Hippocampal formation (tissue), 2 donors: ENCODE measurements at places on chromosomes 3 and 15.

DNA sequence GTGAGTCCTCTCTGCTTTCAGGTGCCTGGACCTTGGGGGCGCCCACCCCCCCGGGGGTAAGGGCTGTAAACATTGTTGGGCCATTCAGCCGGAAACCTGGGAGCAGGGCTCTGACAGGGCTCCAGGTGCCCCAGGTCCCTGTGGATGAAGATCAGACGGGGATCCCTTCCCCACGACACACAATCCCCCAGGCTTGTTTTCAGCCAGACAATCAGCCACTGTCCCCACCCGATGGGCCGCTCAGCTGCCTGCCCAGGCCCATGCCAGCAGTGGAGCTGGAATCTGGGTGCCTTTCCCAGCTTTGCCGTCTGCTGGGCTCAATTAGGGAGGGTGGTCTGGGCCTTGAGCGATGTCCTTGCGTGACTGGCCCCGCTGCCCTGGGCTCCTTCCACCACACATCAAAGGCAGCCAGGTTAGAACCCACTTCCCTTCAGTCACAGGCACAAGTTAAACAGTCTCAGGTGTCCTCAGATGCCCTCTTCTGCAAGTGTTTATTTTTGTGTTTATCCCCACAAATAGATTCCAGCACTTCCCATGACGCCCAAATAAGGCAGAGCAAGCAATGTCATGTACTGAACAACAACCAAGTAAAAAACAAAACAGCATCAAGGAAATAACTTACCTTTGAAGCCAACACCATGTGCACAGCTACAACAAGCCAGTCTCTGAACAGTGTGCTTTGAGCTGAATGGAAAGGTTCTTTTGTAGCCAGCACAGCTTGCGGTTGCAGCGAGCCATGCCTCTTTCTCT, 77.0 kb upstream of the ALDH1A3 start:
- no peak for DNase-seq

DNA sequence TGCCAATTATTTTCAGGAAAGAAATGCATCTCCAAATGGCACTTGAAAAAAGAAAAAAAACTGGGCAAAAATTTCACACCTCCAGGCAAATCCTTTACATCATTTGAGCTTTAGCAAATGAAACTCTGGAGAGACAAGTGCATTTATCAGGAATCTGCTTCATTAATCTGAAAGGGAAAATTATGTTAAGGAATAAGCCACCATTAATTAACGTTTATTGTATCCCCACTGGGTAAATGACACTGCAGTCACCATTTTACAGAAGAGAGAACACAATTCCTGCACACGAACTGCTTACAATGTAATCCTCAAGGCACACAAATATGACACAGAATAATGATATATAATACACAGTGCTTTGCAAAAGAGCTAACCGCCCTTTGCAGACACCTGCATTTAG, 217.3 kb downstream of the OSBPL10 start:
- DNase-seq, result no peak

DNA sequence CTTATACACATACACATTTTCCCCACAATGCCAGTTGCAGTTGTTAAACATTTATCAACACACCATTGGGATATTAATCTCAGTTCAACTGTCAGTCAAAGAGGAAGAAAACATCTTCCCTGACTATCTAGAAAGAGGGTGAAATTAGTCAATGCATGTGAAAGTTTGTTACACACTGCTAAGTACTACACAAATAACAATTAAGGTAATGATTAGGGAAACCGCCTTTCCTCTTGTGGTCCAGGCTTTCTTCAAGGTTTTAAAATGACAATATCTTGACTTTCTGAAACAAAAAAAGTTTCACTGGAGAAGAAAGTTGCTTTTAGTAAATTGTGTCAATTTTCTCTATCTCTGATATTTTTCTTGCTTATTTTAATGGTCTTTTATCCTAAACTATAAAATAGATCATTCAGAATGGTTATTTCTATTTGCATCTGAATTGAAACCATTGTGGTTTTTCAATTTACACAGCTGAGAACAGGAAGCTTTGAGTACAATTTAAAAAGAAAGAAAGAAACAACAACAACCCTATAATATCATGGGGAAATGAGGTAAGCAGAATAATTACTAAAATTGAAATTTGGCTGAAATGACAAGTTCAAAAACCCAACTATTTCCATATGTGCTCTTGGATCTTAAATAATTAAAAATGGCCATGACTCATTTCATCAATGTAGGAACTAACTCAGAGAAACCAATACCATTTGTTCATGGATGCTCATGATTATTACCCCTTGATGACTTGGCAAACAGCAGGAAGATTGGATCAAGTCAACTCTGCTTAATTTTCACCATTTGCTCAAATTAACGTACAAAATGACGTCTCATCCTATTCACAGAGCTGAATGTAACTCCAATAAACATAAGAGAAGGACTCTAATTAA, 31.7 kb downstream of the GPR149 start:
- no peak for DNase-seq

- no peak for DNase-seq
Measured at GRCh38 chr3:34185301-34185700, 386.9 kb downstream of the PDCD6IP start.

DNA sequence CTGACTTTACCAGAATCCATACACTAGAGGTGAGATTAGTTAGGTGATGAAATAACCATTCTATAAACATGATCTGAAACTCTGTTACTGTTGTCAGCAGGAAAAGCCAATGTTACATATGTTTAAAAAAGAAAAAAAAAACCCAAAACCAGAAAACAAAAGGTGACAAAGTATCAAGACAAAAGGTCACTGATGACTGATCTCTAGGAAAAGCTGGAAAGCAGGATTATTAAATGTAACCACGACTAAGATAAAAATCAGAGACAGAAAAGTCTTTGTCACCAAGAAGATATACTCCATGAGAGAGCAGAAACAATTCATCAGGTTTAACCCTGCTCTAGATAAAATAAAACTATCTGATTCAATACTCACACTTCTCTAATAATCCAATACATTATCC, 5.4 kb upstream of the SETD5 start:
- DNase-seq, result no peak

GRCh38 chr3:152270937-152271336, 2.2 kb downstream of the MBNL1 start:
- DNase-seq, result no peak

DNA sequence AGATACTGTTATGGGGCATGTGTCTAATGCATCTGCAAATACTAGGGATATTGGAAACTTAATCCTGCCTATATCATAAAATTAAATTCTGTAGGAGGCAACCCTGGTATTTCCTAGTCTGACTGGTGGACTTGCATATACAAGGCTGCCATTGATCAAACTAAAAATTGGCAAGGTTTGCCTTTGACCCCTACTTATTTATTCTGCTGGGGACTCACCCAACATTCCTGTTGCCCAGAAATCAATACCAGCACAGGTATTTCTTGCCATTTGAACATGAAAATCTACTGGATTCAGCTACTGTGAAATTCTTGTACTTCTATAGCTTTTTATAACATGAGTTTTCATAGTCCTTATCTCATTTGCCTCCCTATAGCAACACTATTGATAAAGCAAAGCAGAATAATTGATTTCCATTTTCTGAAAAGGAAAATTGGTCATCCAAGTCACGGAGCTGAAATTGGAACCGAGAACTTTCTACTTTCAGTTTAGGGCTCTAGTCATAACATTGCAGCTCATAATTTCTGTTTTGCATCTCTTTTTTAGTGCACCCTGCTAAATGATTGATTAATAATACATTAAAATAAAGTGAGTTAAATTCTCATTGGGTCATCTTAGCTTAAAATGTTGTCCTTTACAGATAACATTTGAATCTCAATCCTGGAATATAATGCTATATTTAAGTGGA, 365.2 kb downstream of the MFSD1 start:
- DNase-seq, result no peak

GRCh38 chr3:173584838-173585831, 187.6 kb downstream of the NLGN1 start:
- peak; percentile 35 for DNase-seq

GRCh38 chr3:128100638-128101037, 23.0 kb downstream of the RUVBL1 start:
- DNase-seq, result no peak

- no peak for DNase-seq
Measured at GRCh38 chr15:101500865-101501551, 11.5 kb upstream of the PCSK6 start.

DNA sequence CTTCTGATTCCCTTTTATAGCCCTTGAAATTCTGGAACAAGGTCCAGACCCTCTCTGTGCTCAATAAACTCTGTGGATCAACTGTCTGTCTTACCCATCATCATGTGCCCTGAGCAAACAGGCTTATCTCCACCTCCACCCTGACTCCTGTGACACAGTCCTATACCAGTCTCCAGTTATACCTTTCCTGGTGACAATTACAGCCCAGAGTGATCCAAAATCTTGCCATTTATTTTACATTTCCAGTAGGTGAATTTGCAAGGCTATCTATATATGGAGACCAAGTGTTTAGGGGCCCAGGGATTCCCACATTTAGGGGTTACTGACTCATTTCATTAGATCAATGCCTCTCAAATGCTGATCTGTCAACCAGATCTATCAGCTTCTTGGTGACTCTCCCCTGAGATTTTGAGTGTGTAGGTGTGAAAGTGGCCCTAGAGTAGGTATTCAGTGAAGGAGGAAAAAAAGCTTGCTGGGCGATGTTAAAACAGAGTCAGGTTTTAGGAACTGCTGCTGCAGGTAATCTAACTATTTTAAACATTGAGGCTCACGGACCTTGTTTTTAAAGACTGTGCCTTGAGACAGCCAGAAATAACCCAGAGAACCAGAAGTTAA, 229.6 kb upstream of the WNT5A start:
- DNase-seq, result no peak

DNA sequence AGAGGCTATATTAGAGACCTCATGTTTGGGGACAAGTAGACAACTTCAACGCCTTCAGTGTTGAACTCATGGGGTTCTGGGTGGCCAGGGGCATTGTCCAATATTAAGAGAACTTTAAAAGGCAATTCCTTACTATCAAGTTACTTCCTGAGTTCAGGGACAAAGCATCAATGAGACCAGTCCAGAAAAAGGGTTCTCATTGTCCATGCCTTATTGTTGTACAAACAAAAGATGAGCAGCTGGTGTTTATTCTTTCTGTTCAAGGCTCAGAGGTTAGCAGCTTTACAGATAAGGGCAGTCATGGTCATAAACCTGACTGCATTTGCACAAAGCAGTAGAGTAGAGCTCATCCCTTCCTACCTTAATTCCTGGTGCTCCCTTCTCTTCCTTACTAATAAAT, 18.5 kb upstream of the PDHB start:
- DNase-seq, result no peak

DNA sequence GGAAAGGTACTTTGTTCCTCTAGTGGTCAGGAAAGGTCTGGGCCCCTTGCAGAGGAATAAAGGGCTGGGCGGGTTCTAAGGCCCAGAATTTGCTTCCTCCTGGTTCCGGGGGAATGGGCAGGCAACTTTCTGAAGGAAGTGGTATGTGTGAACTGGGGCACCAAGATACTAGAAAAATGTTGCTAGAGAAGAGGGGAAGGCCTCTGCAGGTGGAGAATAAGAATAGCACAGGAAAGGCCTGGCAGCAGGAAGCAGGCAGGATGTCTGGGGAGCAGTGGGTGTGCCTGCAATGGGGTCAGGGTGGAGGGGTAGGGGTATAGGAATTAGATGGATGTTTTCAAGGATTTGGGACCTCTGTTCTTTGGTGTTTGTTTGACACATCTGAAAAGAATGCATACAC, 2.0 kb downstream of the SLC22A13 start:
- DNase-seq, result no peak

DNA sequence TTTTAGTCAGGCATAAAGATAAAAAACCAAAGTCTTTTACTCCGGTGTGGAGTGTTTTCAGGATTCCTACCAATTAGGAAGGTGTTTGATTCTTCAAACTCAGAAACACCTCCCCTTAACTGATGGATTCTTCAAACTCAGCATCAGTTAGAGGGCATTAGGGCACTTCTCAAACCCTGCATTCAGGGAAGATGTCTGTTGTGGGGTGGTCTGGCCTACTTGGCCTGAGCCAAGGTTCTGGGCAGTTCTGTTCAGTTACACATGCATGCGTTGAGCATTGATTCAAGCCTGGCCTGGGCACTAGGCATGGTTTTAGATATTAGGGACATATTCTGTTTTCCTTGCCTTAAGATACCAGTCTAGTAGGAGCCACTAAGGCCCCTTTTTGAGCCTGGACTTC, 1.0 kb downstream of the HGD start:
- DNase-seq, result no peak

DNA sequence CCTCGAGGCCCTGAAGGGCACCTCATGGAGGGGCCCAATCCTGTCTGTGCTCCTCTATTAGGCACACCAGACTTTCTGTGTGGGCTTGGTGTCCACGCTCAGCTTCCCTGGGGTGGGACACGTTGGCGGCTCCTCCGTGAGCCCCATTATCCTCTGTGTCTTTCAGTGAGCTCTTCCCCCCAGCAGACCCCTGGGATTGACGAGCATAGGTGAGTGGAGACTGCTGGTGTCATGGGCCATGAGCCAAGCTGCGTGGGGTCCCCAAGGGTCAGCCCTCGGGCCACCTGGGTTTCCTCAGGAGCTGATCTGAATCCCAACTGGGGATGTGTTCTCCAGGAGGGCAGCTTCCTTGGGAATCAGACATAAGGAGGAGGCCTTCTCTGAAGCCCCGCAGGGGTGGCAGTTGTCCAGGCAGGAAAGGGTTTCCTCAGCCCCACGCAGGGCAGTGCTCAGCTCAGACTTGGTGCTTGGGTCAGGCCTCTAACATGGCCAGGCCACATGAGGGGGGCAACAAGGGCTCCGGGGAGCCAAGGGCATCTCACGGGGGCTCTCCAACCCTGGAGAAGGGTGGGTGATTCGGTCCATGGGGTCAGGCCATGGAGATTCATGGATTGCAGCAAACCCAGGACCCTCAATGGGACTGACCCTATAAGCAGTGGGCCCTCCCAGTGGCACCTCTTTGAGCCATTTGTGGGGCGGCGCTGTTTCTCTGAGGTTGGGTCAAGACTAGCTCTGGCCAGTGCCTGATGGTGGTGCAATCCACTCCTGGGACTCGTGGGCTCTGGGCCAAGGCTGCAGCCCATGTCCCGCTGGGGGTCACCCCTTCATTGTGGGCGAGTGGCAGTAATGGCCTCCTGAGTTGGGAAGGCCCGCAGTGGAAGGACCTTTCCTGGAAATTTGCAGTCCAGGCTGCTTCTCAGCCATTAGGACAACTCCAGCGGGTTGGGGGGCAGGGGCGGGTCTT, 222.5 kb downstream of the SNRPN start:
- no peak for DNase-seq
